MV-4-11 (cell line): ENCODE measurements at places on chromosomes 3 and 15.

DNA sequence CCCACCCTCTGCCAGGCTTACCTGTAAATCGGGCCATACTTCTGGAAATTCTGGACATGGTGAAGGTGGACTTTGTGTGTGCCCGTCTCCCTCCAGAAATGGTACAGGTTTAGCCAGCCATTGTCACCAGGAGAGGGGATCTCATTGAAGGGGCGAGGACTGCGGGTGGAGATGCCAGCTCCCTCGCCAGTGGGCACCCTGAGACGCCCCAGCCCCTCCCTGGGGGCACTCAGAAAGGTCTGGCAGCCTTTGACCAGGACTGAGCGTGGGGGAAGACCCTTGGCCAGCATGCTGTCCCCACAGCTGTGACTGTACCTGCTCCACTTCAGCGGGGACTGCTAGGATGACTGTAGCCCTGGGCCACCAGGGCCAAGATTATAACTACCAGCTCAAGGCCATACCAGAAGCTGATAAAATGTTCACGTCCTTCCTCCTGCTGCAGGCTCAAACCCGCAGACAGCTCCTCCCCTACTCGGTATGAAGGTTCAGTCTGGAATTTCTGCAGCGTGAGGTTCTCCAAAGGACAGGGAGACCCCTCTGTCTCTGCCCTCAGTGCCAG lies at the start of gene CYP11A1:
Gene CYP11A1 (minus strand): TSS at position 351 of the 559 bp plus-strand sequence. CDS start 61 bp downstream, at position 290.
- DNase-seq = no peak

- DNase-seq = no peak
Observed at GRCh38 chr15:81851325-81851724, 194.5 kb downstream of the MEX3B start.

GRCh38 chr3:139695007-139695406 lies 17.2 kb upstream of the NMNAT3 start:
- no peak for DNase-seq

GRCh38 chr15:33211176-33211808 lies 16.8 kb upstream of the FMN1 start:
- peak; percentile 35 for DNase-seq

DNA sequence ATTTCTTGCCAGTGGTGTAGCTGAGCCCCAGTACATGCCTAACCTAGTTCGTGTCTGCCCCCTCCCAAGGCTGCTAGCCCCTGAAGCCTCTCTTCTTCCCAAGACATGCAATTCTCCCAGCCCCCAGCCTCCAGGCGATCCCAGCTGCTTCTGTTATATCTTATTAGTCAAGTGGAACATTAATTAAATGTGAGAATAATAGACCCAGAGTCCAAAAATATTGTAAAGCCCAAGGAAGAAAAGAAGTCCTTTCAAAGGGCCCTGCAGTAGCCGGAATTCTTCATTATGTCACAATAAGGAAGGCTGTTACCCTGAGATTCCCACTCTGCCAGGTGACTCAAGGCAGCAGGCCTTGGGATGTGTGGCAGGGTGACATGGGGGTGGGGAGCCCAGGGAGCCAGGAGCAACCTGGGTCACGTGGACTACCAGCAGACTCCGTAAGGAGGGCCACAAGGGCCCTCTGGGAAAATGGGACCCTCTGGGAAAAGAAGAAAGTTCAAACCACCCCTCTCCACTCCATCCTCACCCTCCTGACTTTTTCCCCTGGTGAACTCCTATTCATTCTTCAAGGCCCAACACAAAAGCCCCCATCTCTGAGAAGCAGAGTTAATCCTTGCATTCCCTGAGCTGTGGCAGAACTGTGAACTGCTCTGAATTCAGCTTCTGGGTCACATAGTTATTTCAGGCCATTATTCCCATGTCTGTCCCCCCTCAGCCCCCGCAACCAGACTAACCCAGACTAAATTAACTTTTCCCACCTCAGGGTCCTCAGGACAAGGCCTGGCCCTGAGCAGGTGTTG lies 21.8 kb upstream of the TRH start:
- DNase-seq = no peak

DNA sequence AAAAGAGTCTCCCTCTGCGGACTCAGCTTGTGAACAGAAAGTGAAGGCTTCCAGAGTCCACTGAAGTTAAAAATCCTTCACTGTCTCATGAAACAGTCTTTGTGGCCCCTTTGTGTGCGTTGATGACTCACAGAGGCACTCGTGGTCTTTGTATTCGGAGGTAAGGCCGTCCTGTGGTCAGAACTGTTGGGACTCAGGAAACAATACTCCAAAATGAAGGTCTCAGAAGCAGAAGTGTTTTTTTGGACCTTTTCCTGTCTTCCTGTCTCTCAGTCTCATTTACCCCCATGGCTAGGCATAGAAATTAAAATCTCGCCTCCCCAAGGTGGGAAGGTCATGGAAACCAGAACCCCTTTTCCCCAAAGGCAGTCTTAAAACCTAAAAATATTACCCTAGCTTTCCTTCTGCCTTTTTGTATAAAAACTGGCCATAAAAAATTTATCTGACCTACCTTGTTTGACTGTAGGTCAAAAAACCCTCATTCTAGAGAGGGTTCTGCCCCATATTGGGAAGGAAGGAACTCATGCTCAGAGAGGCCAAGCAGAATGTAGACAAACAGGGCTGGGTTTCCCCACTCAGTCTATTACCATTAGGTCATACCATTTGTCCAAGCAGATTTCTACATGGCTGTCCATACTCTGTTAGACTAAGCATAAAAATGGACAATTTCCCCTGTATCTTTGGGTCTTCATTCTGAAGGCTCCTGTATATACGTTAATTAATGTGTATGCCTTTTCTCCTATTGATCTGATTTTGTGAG lies 19.1 kb upstream of the EPB42 start:
- peak; percentile 96 for DNase-seq

- no peak for DNase-seq
Observed at GRCh38 chr15:89196994-89197393, 24.4 kb downstream of the RLBP1 start.

- DNase-seq = peak; percentile 95
Observed at GRCh38 chr3:39146611-39147591, 6.5 kb downstream of the CSRNP1 start.

DNA sequence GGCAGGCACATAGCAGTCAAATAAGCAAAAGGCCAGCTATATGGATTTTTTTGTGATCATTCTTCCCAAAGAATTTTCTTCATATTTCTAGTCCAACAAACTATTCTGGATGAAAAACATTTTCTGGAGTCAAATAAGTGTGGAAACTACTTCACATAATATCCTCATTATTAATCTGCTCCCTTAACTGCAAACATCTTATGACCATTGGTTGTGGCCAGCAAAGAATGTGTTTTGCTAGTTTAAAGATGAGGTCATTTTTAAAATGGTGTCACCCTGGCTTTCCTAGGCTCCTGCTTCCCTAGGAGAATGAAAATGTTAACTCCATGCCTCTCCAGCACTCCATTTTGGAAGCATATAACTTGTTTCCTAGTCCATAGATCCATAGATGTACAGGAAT lies 118.8 kb downstream of the SST start:
- no peak for DNase-seq

GRCh38 chr3:61935814-61936213 lies 374.4 kb downstream of the PTPRG start:
- DNase-seq = no peak

- DNase-seq = peak; percentile 38
Observed at GRCh38 chr15:64686130-64686735, 89.2 kb downstream of the RBPMS2 start.

- no peak for DNase-seq
Observed at GRCh38 chr15:40443846-40444245, 3.1 kb downstream of the BAHD1 start.

DNA sequence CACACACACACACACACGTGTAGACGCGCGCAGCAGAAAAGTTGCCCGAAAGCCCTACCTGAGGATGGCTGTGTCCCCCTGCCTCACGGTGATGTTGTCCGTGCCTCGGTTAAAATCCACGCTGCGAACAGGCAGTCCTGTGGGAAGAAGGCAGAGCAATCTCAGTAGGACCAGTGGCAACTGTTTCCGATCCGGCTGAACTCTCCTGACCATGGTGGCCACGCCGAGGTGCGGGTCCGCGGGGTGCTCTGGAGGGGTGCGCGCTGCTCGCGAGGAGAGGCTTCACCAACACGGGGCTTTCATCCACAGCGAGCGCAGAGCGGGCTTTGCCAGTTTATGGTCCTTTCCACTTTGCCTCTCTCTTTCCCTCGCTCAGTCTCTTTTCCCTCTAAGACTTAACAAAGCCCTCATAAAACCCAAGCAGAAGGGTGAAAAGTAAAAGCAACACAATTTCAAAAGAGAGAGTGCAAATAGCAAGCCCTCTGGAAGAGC lies 422 bp downstream of the LSAMP start:
- DNase-seq = no peak

DNA sequence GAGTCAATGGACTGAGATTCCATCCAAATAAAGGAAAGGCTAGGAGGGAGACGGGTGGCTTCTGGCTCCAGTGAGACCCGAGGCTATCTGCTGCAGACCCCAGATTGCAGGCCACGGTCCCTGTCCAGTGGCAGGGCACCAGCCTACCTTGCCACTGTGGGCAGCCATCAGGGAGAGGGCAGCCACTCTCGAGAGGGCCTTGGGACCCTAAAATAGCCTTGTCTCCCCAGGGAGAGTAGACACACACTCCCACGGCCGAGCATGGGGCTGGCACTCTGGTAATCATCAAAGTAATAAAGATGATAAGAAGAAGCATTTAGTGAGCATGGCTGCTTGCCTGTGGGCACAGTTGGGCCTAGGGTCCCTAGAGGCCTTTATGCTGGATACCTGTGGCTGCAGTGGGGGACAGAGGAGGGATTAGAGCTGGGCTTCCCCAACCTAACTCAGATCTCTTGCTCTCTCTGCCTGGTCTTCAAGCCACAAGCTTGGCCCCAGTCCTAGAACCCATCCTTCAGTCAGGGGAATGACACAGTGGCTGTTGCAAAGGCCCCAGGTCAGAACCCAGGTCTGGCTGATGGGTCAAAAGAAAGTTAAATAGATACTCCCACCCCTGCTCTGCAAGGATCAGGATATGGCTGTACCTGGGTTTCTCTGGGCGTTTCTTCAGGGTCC lies 9.2 kb upstream of the VIPR1 start:
- no peak for DNase-seq

- DNase-seq = no peak
Observed at GRCh38 chr3:152192050-152192449, 76.7 kb upstream of the MBNL1 start.

DNA sequence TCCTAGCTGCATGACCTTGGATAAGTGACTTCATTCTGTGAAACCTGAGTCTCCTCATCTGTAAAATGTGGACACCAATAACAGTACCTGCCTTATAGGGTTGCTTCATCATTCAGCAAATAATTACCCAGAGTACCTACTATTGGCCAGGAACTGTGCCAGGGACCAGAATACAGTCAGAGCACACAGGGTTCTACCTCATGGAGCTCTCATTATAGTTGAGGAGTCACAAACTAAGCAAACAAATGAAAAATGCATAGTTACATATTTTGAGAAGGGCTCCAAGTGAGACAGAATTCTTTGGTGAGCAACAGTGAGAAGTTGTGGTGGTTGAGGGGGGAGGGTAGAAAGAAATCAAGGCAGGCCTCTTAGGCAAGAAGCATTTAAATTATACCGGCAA lies 308.6 kb upstream of the WNT5A start:
- DNase-seq = no peak

DNA sequence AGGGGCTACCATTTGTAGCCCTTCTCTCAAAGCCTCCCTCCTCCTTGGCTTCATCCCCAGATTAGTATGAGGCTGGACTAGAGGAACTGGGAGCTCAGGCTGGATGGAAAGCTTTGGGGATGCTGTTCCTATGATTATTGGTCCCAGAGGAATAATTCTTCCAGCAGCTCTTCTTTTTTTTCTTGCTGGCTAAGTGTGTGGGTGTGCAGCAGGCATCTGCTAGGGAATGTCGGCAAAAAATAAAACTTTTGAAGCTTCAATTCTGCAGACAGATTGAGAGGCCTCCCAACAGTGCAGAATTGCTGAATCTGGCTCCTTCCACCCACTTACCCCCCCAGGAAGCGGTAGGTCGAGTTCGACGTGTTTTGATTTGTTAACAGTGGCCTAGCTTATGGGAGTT lies 138.5 kb upstream of the ANKRD28 start:
- no peak for DNase-seq

- DNase-seq = peak; percentile 95
Observed at GRCh38 chr3:76668653-76669052, 371.2 kb upstream of the ROBO2 start.

GRCh38 chr15:80264031-80264430 lies 12.0 kb upstream of the CTXND1 start:
- no peak for DNase-seq

DNA sequence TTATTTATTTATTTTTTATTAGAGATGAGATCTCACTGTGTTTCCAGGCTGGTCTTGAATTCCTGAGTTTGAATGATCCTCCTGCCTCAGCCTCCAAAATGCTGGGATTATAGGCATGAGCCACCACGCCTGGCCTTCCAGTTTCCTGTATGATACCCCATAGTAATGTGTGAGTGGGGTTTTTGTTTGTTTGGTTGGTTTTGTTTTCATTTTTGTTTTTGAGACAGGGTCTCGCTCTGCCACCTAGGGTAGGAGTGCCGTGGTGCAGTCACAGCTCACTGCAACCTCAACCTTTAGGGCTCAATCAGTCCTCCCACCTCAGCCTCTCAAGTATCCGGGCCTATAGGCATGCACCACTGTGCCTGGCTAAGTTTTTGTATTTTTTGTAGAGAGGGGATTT lies 30.9 kb downstream of the GOLM2 start:
- no peak for DNase-seq

- no peak for DNase-seq
Observed at GRCh38 chr3:111936191-111936841, 42.5 kb upstream of the ABHD10 start.

GRCh38 chr3:37130984-37131859 lies 43.2 kb downstream of the LRRFIP2 start:
- no peak for DNase-seq

DNA sequence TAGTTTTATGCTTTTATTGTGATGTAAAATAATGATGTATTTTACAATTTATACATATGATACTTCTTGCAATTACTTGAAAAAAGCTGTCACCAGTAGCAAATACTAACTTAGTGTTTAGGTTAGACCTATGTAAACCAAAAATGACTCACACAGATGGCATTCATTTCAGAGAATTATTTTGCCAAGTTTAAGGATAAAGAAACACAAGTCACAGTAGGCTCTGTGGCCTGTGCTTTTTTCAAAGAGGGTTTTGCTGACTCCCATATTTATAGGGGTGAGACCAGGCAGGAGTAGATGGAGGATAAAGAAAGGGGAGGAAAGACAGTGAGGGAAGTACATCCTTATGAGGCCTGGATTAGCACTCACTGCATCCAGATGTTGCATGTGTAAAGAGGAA lies 356.6 kb upstream of the NPAP1 start:
- no peak for DNase-seq

- no peak for DNase-seq
Observed at GRCh38 chr3:13666781-13667709, 118.1 kb downstream of the FBLN2 start.

GRCh38 chr3:13234666-13235065 lies 161.4 kb upstream of the IQSEC1 start:
- DNase-seq = no peak

GRCh38 chr3:101784855-101785613 lies 6.0 kb downstream of the NXPE3 start:
- DNase-seq = peak; percentile 87
